ENCODE measurements at places on chromosomes 12 and 14.

- DNase-seq: no peak
Measured at GRCh38 chr12:116303066-116303465, 25.6 kb upstream of the MED13L start.

GRCh38 chr12:6784296-6784695 is 5.0 kb upstream of the CD4 start:
- DNase-seq: no peak

- no peak for DNase-seq
Measured at GRCh38 chr14:106318700-106319099, 792.3 kb downstream of the TMEM121 start.

GRCh38 chr12:45532113-45532512 is 197.4 kb upstream of the ARID2 start:
- DNase-seq: no peak

GRCh38 chr12:121087467-121088194 is 45.0 kb upstream of the P2RX7 start:
- no peak for DNase-seq

DNA sequence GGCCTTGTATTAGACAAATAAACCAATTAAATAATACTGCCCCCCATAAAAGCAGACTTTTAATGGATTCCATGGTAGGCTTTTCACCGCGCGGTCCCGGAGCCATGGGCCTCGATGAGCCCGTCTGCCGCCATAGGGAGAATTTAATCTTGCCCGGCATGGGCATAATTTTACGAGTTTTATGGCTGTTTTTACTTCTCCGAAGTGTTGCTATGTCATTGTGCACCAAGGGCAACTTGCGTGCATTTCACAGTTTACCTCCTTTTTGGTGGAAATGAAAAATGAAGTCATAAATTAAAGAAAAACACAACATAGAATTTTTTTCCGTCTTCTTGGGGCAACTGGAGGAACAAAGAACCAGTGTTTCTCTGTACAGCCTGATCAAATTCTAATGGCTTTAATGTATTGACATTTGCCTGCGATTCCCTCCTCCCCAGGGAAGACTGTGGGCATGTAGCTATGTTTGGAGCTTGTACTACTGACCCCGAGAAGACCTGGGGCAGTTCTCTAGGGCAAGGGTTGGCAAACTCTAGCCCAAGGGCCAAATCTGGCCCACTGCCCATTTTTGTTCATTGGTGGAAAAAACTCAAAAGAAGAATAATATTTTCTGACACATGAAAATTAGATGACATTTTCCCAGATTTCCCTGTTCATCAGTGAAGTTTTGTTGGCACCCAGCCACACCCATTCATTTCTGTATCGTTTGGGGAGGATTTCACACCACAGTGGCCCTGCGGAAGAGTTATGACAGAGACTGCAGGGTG is 142.7 kb downstream of the CHST11 start:
- DNase-seq: no peak

DNA sequence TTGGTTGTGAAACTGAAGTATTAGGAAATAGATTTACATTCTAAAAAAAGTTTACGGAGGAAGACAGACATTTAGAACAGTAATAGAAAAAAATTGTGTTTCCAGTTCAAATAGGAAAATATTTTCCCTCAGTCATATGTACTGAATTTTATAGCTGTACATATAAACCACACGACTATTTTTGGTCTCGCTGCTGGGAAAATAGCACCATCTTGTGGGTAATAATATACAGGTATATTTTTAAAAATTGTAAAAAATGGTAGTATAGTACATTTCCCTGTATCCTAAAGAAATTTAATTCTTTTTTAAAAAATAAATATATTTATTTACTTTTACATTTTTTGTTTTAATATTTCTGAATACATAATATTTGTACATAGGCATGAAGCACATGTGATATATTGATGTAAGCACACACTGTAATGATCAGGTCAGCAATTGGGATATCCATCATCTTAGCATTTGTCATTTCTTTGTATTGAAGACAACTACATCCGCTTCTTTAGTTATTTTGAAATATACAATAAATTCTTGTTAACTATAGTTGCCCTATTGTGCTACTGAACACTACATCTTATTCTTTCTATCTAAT is 168.6 kb downstream of the ALX1 start:
- DNase-seq: peak; percentile 13

GRCh38 chr12:107497231-107497630 is 188.4 kb upstream of the PWP1 start:
- no peak for DNase-seq

Measured in HT1080 (cell line).